OCI-LY7 (cell line): ENCODE measurements at places on chromosomes 5 and 9. TPM values are rescaled to one million over a fixed set of nuclear protein-coding genes. Genes with fewer than 3 reads are reported as not detected.

DNA sequence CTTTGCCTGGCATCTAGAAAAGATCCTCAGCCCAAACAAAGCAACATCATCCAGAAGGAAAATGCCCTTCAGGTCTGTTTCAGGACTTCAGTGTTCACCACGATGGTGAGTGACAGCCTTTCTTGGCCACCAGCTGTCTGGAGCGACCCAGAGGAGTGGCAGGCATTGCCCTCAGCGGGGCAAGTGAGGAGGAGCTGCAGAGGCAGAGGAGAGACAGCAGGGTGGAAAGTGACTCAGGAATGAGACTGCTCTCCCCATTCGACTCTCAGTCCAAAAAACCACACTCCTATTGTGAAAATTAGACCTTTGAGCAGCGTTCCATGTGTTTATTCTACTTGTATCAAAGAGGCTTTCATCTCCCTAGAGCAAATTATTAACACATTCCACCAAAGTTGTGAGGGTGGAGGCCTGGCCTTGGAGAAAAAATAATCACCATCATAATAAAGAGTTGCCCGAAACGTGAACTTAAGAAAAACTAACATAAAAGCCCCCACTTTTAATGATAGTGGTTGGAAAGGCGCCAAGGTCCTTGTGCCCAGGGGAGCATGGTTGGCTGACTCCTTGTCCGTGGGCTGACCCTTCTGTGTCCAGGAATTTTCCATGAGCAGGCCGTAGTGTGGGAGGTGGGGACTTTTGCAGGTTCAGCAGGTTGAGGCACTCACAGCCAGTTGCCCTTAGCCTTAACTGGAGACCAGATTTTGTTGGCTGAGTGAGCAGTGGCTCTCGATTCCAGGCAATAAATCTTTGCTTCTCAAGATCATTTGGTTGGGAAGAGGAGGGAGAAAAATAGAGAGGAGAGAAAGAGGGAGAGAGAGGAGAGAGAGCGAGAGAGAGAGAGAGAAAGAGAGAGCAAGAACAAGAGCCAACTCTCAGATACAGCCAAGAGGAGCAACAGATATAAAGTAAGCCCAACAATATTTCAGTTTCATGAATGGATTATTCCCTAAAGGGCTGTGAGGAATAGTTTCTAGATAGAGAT is 125.9 kb upstream of the ANKRD55 start:
- DNase-seq = no peak

- no peak for DNase-seq
Measured at GRCh38 chr5:64018966-64019365, 56.7 kb upstream of the HTR1A start.

GRCh38 chr9:83236029-83236696 is 173.2 kb upstream of the RASEF start:
- DNase-seq = no peak

Gene PCDHAC1
- not detected in 2 replicates for total RNA-seq

DNA sequence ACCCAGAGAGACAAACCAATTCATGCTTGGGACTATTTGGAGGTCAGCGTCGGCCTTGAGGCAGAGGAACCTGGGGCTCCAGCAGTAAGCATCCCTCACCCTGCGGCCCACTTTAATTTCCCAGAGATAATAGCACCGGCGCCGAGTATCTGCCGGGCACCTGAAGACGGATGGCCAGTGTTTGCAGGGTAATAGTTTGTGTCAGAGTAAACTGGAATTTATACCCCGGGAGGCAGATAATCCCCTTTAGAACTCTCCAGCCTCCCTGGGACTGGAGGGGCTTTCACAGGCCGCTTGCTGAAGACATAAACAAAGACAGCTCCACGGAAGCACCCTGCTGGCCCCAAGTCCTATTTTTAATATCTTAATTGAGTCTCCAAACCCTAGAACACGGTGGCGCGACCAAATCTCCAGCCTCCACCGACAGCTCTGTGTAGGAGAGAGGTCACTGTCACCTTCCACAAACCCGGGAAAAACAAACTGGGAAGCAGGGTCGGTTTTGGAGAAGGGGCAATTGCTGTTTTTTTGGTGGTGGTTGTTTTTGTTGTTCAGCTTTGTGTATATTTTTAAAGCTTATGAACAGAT is 17.4 kb upstream of the FCN1 start:
- no peak for DNase-seq

Gene ZFP37
- total RNA-seq = 1.3 and 1.6 TPM in 2 replicates
